Stimulated activated CD4-positive, alpha-beta T cell treated with anti-CD3 and anti-CD28 coated beads, Interleukin-4, amount 100 ng/mL, for 4 hours (primary cell): ENCODE measurements at places on chromosomes 1 and 21.

DNA sequence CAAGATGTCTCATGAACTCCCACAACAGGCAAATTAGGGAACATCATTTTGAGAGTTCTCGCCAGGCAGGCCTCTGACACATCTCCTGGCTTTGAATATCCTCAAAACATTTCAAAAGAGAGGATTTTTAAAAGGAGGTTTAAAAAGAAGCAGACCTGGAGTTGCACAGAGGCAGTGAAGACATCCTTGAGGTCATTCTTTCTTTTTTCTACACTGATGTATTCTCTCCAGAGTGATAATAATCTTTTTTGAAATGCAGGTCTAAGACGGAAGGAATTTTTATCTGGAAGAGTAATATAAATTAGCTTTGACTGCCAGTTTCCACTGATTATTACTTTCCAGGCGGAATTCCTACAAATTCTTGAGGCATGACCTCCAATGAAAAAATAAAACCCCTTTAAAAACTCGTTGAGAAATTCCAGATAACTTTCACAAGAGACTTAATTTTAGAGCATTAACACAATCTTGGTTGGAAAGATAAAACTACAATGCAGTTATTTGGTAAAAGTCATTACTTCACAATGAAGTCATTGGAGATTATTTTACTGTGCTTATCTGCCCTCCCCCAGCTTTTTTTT, 125.0 kb downstream of the LYPLAL1 start:
- no peak for DNase-seq

- DNase-seq = no peak
Observed at GRCh38 chr1:119959268-119960220, 63.2 kb upstream of the ADAM30 start.

GRCh38 chr1:8410791-8411190, 92.9 kb downstream of the SLC45A1 start:
- DNase-seq = no peak

GRCh38 chr1:168767894-168768584, 39.0 kb upstream of the DPT start:
- DNase-seq = no peak

DNA sequence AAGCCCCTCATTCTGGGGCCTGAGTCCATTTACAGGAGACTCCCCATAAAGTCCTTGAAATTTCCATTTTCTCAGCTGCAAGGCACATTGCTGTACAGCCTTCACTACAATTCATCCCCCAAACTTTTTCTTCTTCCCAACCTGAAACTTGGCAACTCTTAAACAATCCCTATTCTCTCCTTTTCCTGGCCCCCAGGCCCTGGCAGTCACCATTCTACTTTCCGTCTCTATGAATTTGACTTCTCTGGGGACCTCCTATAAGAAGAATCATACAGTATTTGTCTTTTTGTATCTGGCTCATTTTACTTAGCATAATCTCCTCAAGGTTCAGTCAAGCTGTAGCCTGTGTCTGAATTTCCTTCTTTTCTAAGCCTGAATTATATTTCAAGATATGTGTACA, 332.9 kb downstream of the PCP4 start:
- no peak for DNase-seq

DNA sequence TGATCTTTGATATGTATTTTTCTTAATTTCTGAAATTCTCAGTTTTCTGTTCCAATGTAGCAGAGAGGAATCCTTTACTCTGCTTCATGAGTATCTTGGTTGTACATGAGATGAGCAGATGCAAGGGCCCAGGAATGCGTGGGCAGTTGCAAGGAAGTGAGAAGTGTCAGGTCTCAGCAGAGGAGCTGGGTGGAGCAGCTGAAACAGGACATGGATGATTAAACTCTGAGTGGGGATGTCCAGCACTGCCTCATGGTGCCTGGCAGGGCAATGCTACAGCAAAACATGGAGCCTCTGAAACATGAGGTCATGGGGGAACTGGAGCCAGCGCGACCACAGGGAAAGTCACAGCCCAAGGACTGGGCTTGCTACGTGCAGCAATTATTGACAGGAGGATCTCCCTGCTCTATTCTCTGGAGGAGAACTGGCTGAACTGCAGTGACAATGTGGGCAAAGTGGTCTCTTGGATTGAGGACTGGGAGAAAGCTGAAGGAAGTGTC, 48.4 kb downstream of the COLGALT2 start:
- peak; percentile 3 for DNase-seq

DNA sequence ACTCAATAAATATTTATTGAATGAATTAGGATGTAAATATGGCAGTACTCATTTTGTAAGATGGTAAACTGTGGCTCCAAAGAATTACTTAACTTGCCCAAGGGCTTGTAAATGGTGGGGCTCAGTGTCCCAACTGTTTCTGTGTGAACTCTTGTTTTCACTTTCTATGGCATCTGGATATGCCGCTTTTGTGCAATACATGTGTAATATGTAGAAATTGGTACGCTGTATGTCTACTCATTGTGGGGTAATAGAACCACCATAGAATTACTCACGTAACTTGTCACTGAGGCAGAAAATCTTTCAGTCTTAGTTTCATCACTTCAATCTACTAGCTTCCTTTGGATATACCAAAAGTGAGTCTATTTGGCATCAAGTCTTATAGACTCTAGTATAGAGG, 977 bp downstream of the PRPF3 start:
- no peak for DNase-seq

DNA sequence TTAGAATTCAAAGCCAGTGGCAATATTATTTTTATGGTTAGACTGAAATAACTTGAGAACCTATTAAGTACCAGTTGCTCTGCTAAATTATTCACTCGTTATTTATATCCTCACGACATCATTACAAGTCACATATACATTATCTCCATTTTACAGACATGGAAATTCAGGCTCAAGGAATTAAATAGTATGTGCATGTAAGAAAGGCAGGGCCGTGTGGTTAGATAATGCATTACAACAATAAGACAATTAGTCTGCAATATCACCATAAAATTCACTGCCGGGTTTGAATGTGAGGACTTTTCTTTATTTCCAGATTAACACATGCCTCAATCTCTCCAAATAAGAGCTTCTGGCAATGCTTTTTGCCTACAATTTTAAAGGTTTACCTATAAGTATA, 523.4 kb downstream of the PTBP2 start:
- DNase-seq = no peak

DNA sequence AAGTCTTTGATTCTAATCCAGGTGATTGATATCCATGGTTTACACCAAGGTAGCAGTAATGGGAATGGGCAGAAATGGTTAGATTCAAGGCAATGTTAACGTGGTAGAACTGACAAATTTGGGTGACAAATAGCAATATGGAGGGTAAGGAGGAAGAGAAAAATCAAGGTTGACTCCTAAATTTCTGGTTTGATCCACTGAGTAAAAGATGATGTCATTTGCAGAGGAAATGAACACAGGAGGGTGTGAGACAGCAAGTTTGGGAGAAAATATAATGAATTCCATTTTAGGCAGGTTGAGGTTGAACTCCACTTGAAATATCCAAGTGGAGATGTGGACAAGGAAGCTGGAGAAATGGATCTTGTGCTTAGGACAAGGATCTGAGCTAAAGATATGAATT, 170.9 kb upstream of the CAMK1G start:
- no peak for DNase-seq

GRCh38 chr1:205229399-205229871, 1.7 kb downstream of the TMCC2 start:
- DNase-seq = peak; percentile 46
